ENCODE measurements at places on chromosomes 6 and 20.

- DNase-seq = peak; percentile 47
Measured at GRCh38 chr20:43243672-43244269, 54.1 kb upstream of the PTPRT start.

DNA sequence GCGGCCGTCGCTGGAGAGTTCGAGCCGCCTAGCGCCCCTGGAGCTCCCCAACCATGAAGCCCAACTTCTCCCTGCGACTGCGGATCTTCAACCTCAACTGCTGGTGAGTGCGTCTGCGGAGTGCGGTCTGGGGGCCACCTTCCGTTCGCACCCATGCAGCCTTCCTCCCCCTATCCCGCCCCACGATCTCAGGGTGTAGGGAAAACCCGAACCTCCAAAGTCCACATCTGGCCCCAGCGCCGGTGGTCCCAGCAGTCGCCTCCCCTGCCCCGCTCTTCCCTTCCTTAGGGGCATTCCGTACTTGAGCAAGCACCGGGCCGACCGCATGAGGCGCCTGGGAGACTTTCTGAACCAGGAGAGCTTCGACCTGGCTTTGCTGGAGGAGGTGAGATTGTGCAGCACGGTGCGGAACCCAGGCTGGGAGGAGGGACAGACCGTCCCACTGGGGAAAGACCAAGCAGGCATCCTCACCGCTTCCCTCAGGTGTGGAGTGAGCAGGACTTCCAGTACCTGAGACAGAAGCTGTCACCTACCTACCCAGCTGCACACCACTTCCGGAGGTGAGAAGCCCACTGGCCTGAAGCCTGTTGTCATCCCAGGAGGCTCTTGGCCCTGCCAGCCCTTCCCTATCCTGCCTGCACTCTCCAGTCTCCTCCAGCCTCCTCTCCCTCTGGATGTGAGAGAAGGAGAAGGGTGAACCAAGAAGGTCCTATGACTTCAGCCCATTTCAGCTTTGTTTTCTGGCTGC, 719 bp downstream of the SMPD2 start:
- peak; percentile 69 for DNase-seq

GRCh38 chr6:45461486-45461885, 83.8 kb upstream of the SUPT3H start:
- DNase-seq = no peak

DNA sequence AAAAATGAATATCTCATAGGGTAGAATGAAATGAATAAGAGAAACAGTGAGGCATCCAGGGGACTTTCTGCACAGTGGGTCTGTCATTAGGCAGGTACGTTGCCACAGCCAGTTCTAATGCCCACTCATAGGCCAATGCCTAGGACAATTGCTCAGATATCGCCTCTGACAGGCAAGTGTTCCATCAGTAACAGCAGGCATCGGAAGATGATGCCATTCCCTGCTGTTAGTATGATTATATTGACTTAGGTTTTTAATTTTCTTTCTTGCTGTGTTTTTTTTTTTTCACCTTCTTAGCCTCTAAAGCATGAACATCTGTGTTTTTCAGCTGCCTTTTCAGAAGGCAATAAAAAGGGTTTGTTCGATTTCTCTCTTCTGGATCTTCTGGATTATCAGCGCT, 90.7 kb downstream of the PRL start:
- no peak for DNase-seq

DNA sequence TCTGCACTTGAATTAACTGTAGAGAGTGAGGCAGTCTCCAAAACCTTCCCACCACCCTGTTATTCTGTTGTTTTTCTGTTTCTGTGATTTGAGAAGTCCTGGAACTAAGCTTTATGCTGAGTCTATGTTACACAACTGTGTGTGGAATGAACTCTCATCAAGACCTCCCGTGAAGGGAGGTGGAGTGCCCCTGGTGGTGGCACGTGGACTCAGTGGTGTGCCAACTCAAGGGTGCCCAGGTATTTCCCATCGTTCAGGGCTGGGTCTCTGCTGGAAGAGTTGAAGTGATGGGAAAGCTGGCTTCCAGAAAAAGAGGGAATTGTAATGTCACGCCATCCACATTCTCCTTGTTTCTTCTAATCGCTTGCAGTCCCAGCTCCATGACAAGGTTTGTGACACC, 374.2 kb downstream of the SMOC2 start:
- no peak for DNase-seq

DNA sequence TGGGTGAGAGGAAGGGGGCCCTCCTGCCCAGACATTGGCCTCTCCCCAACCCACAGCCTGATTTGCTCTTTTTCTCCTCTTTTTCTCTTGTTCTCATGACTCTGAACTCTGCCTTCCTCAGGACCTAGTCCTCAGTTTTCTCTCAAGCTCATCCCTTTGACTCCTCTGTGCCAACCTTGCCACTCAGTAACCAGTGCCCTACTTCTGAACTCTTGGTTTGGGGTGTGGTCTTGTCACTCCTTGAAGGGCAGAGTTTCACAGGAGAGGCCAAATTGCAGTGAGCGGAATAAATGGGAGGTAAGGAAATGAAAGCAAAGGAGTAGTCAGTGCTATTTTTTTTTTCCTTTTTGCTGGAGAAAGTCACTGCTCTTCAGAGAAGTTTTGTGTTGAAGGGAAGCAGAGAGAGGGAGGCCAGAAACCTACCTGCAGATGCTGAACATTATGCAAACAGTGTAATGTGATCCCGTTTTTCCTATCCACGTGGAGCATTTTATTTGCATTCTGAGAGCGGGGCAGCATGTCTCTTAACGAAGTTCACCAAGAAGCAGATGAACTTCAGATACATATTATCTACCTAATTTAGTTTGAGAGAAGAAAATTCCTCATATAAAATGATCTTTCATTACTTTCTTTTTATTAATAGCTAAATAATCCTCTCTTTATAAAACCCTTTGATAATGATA, 26.9 kb downstream of the CFAP61 start:
- DNase-seq = no peak

All from NCI-H82 (cell line).